ENCODE measurements at places on chromosomes 4 and X.

DNA sequence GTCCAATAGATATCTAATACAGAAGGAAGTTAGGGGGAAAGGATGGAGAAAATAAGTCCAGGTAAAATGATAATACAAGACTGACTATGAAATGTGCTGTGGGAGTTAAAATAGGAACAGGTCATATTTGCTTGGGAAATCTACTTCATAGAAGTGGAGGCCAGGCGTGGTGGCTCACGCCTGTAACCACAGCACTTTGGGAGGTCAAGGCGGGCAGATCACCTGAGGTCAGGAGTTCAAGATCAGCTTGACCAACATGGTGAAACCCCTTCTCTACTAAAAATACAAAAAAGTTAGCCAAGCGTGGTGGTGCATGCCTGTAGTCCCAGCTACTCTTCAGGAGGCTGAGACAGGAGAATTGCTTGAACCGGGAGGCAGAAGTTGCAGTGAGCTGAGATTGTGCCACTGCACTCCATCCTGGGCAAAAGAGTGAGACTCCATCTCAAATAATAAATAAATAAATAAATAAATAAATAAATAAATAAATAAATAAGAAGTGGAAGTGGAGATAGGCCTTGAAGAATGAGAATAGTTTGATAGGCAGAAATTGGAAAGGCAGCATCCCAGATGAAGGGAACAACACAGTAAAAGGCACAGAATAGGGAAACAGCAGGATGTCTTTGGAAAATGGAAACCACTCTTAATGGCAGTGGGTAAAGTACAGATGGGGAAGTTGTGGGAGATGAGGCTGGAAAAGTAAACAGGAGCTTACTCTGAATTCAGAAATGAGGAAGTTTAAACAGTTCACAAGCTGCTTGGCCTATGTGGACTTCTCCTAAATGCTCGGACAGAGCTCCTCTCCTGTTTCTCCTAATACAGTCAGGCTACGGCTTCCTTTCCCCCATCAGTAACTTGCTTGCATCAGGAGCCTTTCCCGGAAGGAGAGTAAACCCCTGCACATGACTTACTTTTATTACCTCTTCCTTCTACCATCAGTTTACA is 15.1 kb upstream of the GK start:
- DNase-seq: no peak

- DNase-seq: no peak
These were observed 1583.1 kb upstream of the PCDH10 start for GRCh38 chr4:131566026-131566425.

DNA sequence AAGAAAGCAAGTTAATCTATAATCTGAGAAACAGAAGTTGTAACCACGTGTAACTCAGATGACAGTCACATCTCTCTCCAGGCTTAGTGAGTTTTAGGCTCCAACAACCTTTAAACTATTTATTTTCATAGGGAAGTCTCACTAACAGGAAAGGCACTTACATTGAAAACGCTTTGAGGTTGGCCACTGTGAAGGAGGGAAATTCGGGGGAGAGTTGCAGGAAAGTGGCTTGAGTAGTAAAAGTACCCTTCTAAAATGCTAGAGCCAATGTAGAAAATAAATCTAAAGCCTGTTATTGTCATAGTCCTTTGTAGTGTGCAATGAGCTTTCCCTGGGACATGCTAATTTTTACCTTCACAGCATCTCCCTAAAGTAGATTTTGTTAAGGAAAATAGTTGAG is 995 bp upstream of the NFXL1 start:
- no peak for DNase-seq

- no peak for DNase-seq
These were observed 48.2 kb upstream of the PHOX2B start for GRCh38 chr4:41796545-41797210.

- no peak for DNase-seq
These were observed 114.0 kb upstream of the VEGFC start for GRCh38 chr4:176906709-176907108.
